ENCODE measurements at places on chromosomes 7 and 10.
A peak's percentile ranks its signal among the peaks of the same experiment; 100 is the strongest.

GRCh38 chr10:52566471-52567246 is 205.9 kb downstream of the MBL2 start:
- DNase-seq, result no peak

DNA sequence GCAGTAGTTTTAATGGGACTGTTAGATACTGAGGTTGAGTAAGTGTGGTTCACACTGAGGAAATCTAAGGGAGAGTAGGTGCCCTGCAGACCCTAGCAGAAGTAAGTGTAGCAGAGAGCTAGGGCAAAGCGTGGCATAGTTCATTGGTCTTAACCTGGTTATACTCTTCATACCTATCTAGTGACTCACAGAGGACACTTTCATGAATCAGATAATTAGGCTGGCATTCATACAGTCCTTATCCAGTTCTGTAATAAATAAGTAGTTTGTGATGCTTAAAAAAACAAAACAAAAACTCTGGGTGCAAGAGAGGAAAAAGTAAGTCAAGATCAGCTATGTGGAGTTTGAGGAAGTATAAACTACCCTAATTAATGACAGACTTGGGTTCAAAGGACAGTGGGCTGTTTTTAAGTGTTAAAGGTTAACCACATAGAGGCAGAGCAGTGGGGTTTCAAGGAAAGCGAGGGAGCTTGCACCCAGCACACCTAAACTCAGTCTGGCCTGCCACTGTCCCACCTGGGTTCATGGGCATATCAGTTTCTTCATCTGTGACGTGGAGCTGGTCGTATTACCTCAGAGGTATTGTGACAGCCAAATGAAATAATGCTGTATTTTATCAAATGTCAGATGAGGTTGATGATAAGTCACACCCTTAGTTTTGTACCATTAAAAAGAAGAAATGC is 27.1 kb downstream of the LMTK2 start:
- DNase-seq, result peak; percentile 84

- DNase-seq, result no peak
These were observed 233.5 kb upstream of the HDAC9 start for GRCh38 chr7:18262058-18262457.

- DNase-seq, result no peak
These were observed 518.6 kb downstream of the AUTS2 start for GRCh38 chr7:70116867-70117266.

DNA sequence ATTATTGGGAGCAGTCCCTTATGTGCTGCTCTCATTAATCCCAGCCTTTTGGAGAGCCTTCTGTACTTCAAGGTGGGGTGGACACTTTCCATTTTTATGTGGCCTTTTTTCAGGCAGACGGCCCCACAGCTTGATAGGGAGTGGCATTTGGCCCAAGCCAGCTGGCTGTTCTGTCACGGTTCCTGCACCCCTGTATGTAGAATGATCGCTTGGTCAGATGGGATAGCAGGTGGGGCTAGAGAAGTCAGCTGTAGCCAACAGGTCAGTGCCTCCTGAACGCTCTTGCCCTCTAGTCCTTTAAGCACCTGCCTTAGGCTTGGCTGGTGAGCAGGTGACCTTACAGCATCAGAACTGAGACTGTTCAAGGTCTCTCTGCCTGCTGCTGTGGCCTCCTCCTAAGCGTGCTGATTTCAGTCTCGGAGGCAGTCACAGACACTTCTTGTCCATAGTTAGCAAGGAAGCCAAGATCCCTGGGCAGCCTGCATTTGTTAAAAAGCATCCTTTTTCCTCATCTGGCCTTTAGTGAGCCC is 95.3 kb downstream of the LRRC4 start:
- no peak for DNase-seq

GRCh38 chr7:12695965-12696364 is 8.5 kb downstream of the ARL4A start:
- DNase-seq, result no peak

- no peak for DNase-seq
These were observed 70.2 kb upstream of the PDSS1 start for GRCh38 chr10:26627324-26627723.

DNA sequence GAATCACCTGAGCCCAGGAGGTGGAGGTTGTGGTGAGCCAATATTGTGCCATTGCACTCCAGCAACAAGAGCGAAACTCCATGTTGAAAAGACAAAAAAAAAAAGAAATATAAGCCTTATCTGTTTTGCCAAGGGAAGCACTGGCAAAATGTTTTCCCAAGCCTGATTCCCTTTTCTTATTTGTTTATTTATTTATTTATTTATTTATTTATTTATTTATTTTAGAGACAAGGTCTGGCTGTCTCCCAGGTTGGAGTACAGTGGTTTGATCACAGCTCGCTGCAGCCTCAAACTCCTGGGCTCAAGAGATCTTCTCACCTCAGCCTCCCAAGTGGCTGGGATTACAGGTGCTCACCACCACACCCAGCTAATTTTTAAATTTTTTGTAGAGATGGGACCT is 44.2 kb downstream of the SVOPL start:
- no peak for DNase-seq

DNA sequence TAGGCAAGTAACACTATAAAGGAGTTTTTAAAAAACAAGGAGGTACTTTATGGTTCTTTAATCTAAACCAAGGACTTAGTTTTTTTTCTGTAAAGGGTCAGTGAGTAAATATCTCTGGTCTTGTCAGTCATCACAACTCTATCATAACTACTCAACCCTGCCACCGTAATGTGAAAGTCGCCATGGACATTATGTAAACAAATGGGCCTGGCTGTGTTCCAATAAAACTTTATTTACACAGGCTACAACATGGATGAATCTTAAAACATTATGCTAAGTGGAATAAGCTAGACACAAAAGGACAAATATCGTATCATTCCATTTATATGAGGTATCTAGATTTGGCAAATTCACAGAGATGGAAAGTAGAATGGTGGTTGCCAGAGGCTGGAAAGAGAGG is 60.8 kb upstream of the SP4 start:
- DNase-seq, result no peak

DNA sequence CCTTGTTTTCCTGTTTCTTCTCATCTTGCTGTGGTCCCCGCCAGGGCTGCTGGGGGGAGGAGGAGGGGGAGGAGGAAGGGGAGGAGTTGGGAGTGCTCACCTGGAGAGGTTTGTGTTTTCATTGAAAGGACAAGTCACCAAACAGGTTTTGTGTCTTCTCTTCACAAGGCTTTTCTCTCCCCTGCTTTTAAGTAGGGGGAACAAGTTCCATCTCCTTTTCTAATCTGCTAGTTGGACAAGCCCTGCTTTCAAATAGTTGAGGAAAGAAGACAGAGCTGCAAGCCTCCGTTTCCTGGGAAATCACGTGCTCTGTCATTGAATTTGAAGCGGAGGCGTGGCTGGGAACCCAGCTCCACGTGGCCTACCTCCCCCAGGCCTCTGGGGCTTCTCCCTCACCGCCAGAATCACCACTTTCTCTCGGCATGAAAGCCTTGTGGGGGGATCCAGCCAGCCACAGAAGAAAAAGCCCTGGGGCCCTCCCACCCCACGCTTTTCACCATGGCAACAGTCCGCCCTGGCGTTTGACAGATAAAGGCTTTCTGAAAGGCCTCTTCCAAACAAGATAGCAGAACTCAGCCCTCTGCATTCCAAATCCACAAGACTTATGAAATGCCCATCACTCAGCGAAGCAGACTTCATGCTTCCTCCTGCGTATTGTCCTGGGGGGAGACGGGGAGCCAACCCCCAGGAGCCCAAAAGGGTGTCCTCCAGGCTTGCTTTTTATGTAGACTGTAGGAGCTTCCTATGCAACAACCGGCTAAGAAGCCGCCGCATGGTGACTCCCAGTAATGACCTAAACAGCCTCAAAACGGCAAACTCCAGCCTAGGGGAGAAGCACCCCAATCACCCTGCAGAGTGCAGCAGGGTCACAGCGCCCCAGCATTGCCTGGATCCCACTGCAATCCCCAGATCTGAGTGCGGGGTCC is 51.7 kb downstream of the PROSER2 start:
- no peak for DNase-seq

- no peak for DNase-seq
These were observed 119.3 kb downstream of the CABCOCO1 start for GRCh38 chr10:61781969-61782403.

DNA sequence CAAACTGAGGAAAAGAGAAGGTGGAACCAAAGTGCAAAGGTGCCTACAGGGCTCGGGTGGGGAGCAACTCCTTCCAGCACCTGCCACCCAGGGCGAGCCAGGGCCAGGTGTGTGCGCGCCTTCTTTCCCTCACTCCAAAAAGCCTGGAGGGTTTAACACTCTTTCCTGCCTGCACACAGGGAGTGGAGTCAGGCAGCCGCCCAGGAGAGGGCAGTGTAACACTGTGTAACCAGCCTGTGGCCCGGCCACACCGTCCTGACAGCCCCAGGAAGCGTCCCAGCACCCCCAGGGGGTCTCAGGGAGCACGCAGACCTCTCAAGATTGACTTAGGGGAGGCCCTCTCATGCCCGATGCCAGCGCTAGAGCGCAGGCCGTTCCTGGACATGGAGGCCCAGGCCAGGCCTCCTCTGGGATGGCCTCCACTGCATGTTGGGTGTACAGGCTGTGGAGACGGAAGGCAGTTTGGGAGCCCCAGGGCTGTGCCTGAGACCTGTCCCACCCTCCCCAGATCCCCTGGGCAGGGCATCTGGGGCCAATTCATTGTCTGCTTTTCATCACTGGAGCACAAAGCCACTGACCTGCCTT is 13.4 kb downstream of the BRI3 start:
- DNase-seq, result no peak

- no peak for DNase-seq
These were observed 56.4 kb downstream of the THNSL1 start for GRCh38 chr10:25072786-25073185.

- DNase-seq, result no peak
These were observed 7.9 kb upstream of the PPA1 start for GRCh38 chr10:70241081-70241480.

- DNase-seq, result no peak
These were observed 1.8 kb upstream of the METTL27 start for GRCh38 chr7:73844131-73844547.

GRCh38 chr7:53740971-53741370 is 705.5 kb downstream of the POM121L12 start:
- DNase-seq, result no peak

GRCh38 chr7:145106001-145106400 is 270.1 kb upstream of the TPK1 start:
- DNase-seq, result no peak

DNA sequence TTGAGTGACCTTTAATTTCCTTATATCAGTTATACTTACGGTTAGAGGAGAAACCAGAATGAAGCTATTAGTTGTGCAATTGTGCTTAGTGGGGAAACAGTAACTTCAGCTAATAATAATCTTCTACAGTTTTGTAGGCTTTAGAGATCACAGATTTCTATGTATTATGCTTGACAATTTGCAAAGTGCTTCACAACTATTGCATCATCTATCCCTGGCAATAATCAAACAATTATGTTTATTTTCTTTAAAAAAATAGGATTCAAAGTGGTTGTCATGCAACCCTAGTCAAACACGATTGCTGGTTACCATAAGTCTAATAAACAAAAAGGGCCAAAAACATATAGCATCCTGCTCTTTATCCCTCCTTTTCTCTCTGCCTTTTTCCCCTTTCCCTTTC is 530.3 kb downstream of the NXPH1 start:
- DNase-seq, result no peak

GRCh38 chr10:108244443-108245228 is 1080.1 kb upstream of the SORCS1 start:
- DNase-seq, result no peak

All from GF-D8 (cell line).